Stimulated activated CD4-positive, alpha-beta T cell treated with anti-CD3 and anti-CD28 coated beads, Interleukin-1b, Interleukin-23, amount 100 ng/mL, for 1 hour (primary cell): ENCODE measurements at places on chromosomes 16 and 17.

- no peak for DNase-seq
These were observed 41.5 kb downstream of the LDHD start for GRCh38 chr16:75074920-75075687.

- no peak for DNase-seq
These were observed 152.2 kb upstream of the NOG start for GRCh38 chr17:56441308-56441707.

- DNase-seq = no peak
These were observed 51.3 kb upstream of the FA2H start for GRCh38 chr16:74825941-74826340.

DNA sequence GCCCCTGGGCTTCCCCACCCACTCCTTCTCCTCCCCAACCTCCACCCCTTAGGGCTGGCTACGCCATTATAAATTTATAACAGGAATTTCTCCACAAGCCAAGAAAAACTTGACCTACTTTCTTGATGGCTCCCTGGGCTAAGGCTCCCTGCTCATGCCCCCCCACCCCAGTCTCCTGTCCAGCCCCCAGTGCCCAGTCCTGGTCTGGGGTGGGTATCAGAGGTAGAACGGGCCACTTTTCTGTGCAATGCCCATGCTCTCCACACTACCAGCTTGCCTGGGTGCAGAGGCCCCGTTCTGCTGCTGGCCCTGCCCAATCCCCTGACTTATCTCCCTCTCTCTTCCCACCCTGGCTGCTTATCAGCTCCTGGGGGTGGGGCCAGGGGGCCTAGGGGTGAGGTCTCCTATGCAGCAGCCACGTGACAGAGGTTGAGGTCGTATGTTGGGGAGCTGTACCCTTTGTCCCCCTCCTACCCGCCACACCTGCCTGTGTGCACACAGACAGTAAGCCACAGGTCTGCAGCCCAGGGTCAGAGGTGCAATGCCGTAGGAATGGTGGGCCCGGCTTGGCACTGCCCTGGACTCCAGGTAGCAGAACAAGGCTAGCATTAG, 10.1 kb downstream of the THRA start:
- no peak for DNase-seq
